ENCODE measurements at places on chromosomes 6 and 20. TPM values are rescaled to one million over a fixed set of nuclear protein-coding genes. Genes with fewer than 3 reads are reported as not detected.

SYCP2 gene
- total RNA-seq = 1.8 TPM

DNA sequence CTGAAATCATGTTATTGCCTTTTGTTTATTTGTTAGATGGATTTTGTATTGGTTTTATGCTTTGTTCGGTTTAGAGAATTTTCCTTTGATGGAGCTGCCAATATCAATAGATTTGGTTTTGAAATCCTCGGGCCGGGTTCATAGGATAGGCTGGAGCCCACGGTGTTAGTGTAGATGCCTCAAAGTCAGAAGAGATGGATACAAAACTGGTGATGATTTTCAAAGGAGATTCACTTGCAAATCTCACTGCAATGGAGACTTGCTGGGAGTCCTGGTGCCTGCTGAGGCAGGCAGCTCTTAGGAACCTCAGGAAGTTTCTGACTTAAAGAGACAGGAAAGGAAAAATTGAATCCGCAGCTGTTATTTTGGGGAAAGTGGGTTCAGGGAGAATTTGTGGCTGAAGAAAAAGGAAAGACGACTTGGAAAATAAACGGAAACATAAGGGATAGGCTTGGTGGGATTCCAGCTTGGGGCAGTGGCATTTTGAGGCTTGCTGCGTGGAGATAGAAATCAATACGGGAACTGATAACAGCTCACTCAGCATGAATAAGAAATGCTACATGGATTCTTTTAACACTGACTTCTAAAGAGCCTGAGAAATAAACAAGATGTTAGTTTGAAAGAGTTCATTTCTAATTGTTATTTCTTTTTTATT lies 241.6 kb downstream of the PHACTR1 start:
- H3K27ac ChIP-seq = no peak overlapping the region
- peaks cover 68% of the 10 kb centered on the region for H3K27me3 ChIP-seq
- H3K36me3 ChIP-seq = no peaks in the 10 kb centered on the region
- no peaks in the 10 kb centered on the region for H3K4me1 ChIP-seq
- no peak overlapping the region for H3K4me3 ChIP-seq

GRCh38 chr20:17531665-17532025 lies 466 bp upstream of the BFSP1 start:
- H3K4me3 ChIP-seq = peak overlapping the region; percentile 87
- peak overlapping the region; percentile 11 for H3K27ac ChIP-seq
- DNase-seq = no peak
- H3K36me3 ChIP-seq = no peaks in the 10 kb centered on the region
- H3K27me3 ChIP-seq = no peaks in the 10 kb centered on the region

DNA sequence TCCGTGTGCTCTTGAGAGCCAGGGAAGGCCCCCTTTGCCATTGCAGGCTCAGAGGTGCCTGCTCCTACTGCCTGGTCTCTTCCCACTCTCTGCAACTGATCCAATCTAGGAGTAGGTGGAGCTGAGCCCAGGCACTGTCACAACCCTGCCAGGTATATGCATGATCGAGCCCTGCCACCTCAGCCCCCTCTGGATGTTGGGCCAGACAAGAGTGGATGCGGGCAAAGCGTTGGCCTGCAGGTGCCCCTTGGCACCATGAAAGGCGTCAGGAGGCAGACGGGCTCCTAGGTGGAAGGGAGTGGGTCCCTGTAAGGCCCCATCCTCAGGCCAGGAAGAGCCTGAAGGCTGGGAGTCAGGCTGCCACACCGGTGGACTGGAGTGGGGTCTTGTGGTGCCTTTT lies 5.9 kb upstream of the OR14J1 start:
- DNase-seq = no peak
- H3K4me1 ChIP-seq = peaks cover 17% of the 10 kb centered on the region
- no peak overlapping the region for H3K27ac ChIP-seq
- H3K27me3 ChIP-seq = 0 out of 2 replicates have a peak, but pooled peaks cover under 1% of the 10 kb centered on the region
- H3K36me3 ChIP-seq = no peaks in the 10 kb centered on the region

DNA sequence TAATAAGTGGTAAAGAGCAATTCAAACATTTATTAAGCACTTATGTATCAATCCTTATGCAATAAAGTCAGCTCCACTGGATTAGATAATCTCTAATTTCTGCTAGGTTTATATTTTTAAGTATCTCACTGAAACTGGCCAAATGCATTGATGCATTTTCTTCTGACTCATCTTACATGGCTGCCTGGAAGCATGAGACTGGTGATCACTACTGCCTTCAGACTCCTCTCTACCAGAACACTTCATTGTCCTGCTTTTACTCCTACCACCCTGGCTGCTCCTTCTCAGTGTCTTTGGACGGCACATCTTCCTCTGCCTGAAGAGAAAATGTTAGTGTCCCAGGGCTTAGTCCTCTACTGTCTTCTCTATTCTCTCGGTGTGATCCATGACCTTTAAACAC lies 7.4 kb downstream of the CEP85L start:
- no peak for DNase-seq
- H3K4me1 ChIP-seq = no peaks in the 10 kb centered on the region
- H3K4me3 ChIP-seq = no peak overlapping the region
- H3K27ac ChIP-seq = no peak overlapping the region
- no peaks in the 10 kb centered on the region for H3K27me3 ChIP-seq
- H3K36me3 ChIP-seq = no peaks in the 10 kb centered on the region

LRFN2 gene
- not detected for total RNA-seq

DNA sequence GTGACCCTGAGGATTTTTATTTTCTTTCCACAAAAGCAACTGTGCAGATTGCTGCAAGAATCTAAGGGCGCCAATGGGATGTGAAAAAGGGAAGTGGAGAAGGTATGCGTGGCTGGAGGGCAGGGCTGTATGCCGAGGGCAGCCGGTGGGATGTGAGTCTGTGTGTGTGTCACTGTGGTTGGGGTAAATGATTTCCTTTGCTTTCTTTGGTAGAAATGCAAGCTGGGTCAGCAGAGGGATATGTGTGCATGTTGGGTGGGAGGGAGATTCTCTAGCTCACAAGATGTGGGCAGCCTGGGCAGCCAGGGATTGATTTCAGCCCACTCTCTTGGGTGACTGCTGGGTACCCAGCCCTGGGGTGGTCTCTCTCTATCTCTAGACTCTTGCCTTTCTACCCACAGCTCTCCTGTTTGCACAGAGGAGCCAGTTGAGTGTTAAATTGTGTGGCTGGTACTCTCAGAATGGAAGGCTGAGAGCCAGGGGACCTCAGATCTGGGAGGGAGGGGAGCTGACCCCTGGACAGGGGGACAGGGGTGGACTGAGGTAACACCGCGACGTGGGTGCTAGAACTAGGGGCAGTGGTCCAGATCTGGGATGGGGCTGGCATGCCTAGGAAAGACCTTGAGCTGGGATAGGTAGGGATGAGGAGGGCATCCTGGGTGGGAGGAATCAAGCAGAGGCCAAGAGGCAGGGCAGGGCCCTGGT lies 136.8 kb upstream of the RNF24 start:
- peak overlapping the region; percentile 26 for H3K4me3 ChIP-seq
- H3K4me1 ChIP-seq = peaks cover 45% of the 10 kb centered on the region
- H3K36me3 ChIP-seq = 0 out of 2 replicates have a peak, but pooled peaks cover 5% of the 10 kb centered on the region
- DNase-seq = peak; percentile 71

- DNase-seq = peak; percentile 99
- no peaks in the 10 kb centered on the region for H3K27me3 ChIP-seq
Observed at GRCh38 chr20:34713194-34713943, 9.2 kb downstream of the TP53INP2 start.

EFCAB8 gene
- total RNA-seq = not detected

SLA2 gene
- 0.51 TPM for total RNA-seq

DNA sequence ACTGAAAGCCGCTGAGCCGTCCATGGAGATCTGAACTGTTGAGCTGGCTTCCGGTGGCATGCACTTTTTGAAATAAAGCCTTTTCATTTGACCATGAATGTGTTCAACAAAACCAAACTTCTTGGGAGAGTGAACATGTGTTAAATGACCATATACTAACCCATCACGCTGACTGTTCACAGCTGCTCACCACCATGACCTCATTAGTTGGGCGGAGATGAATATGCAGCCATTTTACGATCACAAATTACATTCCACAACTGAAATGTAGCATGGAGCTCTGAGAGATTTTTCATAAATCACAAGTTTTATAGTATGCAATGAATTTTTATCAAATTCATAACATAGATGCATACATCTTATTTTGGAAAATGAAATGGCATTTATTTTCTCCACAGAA lies 4.2 kb downstream of the RAMACL start:
- H3K36me3 ChIP-seq = no peaks in the 10 kb centered on the region
- no peaks in the 10 kb centered on the region for H3K4me1 ChIP-seq
- no peak for DNase-seq
- H3K4me3 ChIP-seq = no peak overlapping the region

Data from PC-3 (cell line).